Right ventricle myocardium superior (tissue), 1 donor: ENCODE measurements at places on chromosomes 5 and 9.

DNA sequence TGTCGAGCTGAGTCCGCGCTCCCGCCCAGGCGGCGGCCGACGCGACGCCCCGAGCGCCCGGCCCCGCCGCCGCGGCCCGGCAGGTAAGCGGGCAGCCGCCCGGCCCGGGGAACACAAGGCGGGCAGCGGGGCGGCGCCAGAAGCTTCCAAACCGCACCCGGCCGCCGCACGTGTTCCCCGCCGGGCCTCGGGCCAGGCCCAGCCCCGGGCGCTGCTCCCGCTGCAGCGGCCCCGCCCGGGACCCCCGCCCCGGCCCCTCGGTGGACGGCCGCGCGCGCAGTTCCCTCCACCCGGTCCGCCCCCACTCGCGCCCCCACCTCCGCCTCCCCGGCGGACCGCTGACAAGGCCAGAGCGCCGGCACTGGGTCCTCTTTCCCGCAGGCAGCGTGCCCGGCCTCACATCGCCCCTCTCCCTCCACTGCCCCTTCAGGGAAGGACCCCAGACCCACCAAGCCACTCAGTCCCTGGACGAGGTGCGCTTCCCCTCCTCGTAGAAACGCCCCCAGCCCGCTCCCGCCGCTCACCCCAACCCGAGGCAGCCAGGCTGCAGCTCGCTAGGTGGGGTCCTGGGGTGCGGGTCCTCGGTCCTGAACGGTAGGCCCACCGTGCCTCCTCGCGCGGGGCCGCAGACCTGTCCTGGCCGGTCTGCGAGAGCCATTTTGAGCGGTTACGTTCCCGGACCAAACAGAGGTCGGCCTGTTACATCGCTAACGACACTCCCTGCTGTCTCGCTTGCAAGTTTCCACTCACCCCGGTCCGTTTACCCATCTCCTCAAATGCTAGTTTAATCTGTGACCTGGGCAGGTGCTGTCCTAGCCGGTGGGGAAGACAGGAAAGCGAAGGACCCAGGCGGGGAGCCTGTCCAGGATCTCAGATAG, 475 bp downstream of the WDR5 start:
- DNase-seq, result no peak

DNA sequence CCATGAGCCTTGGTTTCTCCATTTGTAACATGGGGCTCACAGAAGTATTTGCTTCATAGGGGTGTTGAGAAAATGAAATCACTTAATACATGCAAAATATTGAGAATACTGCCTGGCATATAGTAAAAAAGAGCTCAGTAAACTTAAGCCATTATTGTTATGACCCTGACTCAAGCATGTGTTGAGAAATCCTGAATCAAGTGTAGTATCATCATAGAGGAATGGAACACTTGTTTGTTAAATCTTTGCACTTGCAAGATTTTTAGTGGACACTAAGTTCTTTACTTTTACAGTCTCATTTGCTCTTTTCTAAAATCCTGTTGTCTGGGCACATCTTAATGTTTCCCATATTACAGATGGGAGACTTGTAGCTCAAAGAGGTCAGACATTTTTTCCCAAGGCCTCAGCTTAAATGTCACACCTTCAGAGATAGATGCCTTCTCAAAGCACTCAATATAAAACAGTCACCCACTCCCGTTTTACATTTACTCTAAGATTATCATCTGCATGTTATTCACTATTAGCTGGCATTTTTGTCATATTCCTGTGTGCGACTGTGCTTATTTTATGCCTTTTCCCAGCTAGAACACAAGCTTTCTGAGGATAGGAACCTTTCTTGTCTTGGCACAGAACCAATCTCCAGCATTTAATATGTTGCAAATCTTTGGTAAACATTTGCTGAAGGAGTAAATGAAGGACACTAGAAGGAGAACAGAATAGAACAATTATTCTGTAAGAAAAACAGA, 250.0 kb upstream of the TNC start:
- no peak for DNase-seq

- DNase-seq, result no peak
Observed at GRCh38 chr9:97809666-97810344, 43.2 kb upstream of the FOXE1 start.

GRCh38 chr5:140109018-140109758, 4.7 kb upstream of the PURA start:
- no peak for DNase-seq

GRCh38 chr9:77514886-77515711, 133.0 kb downstream of the GNA14 start:
- DNase-seq, result no peak

DNA sequence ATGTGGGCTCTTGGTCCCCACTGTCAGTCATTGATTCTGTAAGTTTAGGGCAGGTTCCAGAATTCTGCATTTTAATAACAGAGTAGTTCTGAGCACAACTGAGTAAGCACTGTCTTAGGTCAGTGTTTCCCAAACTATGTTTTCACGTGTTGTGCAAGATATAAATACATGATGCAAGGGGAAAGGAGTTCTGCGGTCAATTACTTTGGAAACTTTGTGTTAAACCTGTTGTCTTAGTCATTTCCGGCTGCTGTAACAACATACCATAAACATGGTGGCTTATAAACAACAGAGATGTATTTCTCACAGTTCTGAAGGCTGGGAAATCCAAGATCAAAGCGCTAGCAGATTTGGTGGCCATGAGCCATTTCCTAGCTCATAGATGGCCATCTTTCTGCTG, 69.8 kb downstream of the EQTN start:
- DNase-seq, result no peak

- no peak for DNase-seq
Observed at GRCh38 chr5:173411791-173412555, 83.8 kb upstream of the STC2 start.

- no peak for DNase-seq
Observed at GRCh38 chr5:143176048-143176447, 227.4 kb downstream of the NR3C1 start.

GRCh38 chr9:38326122-38326521, 66.4 kb upstream of the ALDH1B1 start:
- DNase-seq, result no peak

DNA sequence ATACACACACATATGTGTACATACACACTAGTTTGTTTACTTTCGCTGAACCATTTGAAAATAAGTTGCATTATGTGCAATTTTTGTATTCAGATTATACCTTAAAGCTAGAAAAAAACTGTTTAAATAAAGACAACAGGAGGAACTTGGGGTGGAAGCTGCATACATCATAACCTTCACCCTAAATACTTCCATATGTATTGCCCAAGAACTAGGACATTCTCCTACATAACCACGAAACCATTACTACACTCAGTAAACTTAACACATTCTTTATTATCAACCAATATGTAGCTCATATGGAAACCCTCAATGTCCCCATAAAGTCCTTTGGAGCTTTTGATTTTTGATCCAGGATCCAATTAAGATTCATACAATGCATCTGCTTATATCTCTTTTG, 83.3 kb downstream of the GIN1 start:
- no peak for DNase-seq

- DNase-seq, result no peak
Observed at GRCh38 chr5:26757941-26758340, 280.4 kb downstream of the CDH9 start.

DNA sequence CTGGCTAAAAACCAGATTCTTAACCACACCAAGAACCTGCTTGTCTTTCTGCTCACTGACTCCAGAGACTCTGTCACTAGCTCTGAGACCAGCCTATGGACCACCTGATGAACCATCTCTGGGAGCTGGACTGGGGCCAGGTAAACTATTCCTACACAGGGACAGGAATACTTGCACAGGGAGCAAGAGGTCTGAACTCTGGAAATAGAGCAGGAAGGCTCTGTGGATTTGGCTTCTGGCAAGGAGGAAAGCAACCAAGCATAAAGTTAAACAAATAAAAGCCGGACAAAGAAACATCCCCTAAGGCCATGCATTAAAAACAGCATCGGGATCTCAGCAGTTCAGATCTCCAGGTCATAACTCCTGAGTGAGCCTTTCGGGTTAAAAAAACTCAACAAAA, 5.6 kb upstream of the SPARC start:
- DNase-seq, result no peak

GRCh38 chr5:10704949-10705621, 55.9 kb downstream of the DAP start:
- DNase-seq, result no peak

- DNase-seq, result peak; percentile 80
Observed at GRCh38 chr9:136961279-136962065, 9.4 kb downstream of the LCN12 start.

DNA sequence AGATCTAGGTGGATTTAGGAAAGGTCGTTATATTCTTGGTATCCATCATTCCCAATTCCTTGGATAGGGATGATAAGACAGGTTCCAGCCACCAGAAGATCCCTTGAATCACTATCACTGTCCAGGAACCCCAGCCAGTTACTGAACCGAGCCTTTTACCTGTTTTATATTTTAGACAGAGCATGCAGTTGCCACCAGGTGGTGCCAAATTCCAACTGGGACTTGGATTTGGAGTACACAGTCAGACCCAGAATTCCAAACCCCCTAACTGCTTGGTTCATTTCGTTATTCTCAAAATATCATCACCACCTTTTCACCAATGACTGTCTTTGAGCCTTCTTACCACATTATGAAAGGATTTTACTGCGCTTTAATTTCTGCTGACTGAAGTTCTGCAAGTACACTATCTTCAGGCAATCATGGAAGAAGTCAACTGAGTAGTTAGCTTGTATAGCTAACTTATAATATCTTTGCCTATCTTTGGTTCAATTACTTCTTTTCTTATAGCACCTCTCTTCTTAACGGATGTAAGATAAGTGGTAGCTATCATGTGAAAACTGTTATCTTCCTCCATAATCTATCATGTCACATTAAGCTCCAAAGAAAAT, 191.8 kb downstream of the PRR16 start:
- no peak for DNase-seq

GRCh38 chr5:79582186-79582585, 30.1 kb upstream of the TENT2 start:
- no peak for DNase-seq

GRCh38 chr5:143341807-143342570, 61.5 kb downstream of the NR3C1 start:
- DNase-seq, result no peak

DNA sequence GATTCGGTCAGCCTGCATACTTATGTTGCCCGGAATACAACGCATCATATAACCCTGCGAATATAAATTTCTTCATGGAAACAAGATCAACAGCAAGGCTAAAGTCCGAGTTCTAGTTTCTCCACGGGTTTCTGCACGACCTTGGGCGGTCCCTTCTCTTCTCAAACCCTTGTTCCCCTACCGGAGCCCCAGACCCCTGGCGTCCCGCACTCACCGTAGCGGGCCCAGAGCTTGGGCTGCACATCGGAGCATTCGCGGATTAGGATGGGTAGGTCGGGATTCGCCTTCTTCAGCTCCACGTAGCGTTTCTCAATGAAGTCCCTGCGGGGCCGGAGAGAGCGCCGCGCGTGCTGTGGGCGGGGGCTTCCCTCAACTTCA, 399 bp downstream of the NDUFA2 start:
- no peak for DNase-seq

DNA sequence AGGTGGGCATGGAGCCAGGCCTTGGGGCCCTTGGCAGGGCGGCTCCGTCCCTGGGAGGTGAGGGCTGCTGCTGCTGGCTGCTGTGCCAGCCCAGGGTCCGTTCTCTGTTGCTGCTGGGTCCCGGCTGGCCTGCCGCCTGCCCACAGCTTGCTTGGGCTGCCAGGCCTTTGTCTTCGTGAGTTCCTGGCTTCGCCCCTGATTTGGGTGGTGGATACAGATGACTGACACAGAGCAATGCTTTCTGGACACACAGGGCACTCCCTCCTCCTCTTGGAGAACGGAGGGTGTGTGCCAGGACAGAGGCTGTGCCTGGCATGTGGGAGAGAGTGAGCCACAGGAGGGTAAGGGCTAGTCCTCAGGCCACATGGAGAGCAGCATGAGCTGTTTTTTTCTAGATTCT, 166.1 kb downstream of the MACROH2A1 start:
- DNase-seq, result no peak

- no peak for DNase-seq
Observed at GRCh38 chr5:16315501-16315900, 135.9 kb upstream of the MARCHF11 start.
